Nucleus accumbens (tissue), 56 donors: ENCODE measurements at places on chromosomes 3 and 15.

DNA sequence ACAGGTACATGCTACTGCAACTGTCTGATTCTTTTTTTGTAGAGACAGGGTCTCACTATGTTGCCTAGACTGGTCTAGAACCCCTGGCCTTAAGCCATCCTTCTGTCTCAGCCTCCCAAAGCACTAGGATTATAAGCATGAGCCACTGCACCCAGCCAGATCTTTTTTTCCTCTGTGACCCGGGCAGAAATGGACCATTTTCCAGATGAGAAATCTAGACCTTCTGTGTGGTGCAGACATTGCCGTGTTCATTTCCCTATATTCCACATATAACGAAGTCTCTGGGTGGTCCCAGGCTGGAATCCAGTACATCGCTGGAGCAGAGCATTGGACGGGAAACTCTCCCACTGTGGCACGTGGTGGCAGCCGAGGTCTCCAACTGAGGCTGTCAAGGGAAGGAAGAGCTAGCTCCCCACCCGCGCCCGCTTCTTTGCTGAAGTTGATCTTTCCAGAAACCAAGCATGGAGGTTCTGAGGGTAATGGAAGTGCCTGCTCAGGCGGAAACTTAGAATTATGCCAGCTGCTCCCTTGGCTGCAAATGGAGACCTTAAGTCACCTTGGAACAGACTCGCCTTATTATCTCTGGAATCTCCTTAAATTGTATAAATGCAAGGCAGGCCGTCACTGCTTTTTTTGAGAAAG, 23.1 kb upstream of the TXNRD3 start:
- DNase-seq: no peak

GRCh38 chr3:46668591-46668990, 24.9 kb downstream of the ALS2CL start:
- no peak for DNase-seq

GRCh38 chr15:39427705-39428104, 153.2 kb upstream of the THBS1 start:
- DNase-seq: no peak

DNA sequence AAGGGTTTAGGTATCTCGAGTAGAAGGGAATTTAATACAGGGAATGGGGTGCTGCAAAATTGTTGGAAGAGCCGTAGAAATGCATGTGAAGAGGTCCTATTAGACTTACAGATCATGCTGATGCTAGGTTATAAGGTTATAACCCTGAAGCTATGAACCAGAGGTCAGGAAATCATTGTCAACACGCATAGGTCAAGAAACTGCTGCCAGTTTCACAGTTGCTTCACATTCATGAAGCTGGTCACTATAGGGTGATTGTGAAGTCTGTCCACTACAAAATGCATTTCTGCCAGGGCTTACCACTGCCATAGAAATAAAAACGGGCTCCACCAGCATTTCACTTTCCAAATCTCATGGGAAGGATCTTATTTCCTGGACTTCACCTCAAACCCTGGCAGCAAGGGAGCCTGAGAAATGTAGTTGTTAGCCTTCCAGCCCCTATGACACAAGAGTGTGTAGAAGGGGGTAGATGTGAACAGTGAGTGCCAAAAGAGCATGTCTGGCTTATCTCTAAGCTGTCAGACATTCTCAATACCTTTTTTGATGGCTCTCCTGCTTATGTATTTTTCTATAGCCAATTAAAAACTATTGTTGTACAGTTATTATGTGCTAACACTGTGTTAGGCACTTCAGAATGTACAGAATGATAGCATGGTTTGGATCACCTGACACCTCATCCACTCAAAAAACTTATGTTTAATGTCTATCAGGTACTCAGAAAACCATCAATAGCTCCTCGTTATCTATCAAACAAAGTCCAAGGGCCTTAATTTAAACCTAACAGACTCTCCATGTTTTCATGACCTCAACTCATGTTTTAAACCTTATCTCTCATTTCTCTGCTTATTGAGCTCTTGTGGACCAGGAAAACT, 148.3 kb upstream of the TSC22D2 start:
- DNase-seq: no peak

- no peak for DNase-seq
Measured at GRCh38 chr3:42827654-42828053, 18.4 kb downstream of the ACKR2 start.
